EH (cell line): ENCODE measurements at places on chromosomes 1 and 21.

GRCh38 chr1:234544087-234544579 lies 65.2 kb upstream of the TARBP1 start:
- DNase-seq = peak; percentile 96

- peak; percentile 5 for DNase-seq
Observed at GRCh38 chr1:79551321-79551720, 544.8 kb upstream of the ADGRL4 start.

- DNase-seq = no peak
Observed at GRCh38 chr1:167927046-167927754, 9.3 kb upstream of the DCAF6 start.

DNA sequence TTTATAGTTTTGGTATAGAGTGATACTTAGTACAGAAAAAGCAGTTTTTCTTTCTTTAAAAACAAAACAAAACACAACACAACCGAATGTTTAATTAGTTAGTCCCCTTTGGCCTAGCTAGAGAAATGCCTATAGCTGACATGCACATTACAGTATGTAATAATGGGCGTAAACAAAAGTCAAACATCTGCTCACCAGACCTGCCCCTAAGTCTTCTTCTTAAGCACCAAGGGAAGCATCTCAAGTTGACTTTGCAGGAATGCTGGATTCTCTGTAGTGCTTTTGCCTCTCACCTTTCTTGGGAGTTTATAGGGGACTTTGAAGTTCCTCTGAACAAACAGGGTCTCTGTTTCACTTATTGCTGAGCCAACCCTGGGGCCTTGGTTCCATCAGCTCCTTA lies 143.7 kb downstream of the TM2D1 start:
- no peak for DNase-seq

DNA sequence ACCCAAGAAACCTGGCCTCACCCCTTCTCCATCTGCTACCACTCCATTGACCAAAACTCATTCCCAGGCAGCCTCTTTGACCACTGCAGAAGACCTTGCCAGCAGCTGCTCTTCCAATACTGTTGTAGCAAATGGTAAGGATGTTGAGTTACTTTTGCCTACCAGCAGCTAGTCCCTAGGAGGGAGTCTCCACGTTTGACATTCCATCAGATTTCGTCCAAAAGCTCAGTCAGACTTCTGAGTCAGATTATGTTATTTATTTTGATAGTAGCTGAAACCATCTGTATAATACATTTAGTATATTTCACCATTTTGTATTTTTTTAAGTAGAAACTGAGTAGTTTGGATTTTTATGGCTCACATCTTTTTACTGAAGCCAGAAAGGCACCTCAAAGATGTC lies 51.5 kb upstream of the WNT2B start:
- peak; percentile 88 for DNase-seq

DNA sequence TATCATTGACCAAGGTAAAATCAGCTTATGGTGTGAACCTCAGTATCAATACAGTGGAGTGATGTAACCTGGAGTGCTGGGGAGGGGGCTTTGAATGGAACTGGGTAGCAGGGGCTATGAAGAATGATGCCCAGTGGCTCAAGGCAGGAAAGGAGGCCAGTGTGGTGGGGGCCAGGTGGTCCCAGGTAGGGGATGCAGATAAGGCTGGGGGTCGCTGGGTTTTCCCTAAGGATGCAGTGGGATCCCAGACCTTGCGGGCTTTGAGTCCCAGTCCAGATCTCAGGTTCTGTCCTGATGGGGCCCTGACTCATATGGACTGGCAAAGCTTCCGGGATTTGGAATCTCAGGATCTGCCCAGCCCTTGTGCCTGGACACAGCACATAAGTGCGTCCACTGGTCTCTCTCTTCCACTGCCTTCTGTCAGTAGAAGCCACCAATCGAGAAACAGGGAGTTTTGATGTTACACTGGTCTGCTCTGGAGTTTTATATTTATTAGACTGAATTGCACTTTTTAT lies 52.0 kb downstream of the S100B start:
- no peak for DNase-seq

DNA sequence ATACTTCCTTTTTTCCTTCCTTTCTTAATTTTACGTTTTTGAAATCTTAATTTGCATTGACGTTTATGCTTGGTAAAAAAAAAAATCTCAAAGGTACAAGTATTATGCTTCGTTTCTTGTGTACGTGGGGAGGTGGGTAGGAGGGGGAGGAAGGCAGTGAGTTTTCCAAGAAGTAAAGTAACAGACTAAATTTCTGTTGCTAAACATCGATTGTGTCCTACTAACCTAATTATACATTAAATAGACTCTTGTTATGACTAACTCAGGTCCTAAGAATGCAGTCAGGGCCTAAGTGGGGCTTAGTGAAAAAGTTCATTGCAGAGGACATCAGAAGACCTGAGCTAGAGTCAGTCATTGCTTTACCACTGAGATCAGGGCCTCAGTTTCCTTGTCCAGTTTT lies 17.5 kb downstream of the NEK7 start:
- DNase-seq = peak; percentile 50

DNA sequence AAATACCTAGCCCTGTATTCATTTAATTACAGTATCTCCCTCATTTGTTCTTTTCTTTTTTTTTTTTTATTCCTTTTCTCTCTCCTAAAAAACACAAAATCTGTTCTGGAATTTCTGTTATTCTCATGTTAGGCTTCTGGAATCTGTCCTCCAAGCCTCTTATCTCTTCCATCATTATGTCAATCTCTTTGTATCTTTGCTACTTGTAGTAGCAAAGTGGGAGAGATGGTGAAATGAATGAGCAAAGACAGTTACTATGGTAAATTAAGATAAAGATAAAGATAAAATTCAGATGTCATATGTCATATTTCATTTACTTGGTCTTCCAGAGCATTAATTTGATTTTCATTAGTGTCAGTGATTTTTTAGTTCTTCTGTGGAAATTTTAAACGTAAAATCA lies 155.1 kb downstream of the FGGY start:
- DNase-seq = peak; percentile 23

GRCh38 chr1:225652729-225653462 lies at the start of gene ENAH:
Gene ENAH, minus strand, starts transcription at chr1:225653123. Its CDS starts 433 bp downstream, at chr1:225652690.
- peak; percentile 87 for DNase-seq

- no peak for DNase-seq
Observed at GRCh38 chr1:107110326-107110725, 30.5 kb upstream of the NTNG1 start.

DNA sequence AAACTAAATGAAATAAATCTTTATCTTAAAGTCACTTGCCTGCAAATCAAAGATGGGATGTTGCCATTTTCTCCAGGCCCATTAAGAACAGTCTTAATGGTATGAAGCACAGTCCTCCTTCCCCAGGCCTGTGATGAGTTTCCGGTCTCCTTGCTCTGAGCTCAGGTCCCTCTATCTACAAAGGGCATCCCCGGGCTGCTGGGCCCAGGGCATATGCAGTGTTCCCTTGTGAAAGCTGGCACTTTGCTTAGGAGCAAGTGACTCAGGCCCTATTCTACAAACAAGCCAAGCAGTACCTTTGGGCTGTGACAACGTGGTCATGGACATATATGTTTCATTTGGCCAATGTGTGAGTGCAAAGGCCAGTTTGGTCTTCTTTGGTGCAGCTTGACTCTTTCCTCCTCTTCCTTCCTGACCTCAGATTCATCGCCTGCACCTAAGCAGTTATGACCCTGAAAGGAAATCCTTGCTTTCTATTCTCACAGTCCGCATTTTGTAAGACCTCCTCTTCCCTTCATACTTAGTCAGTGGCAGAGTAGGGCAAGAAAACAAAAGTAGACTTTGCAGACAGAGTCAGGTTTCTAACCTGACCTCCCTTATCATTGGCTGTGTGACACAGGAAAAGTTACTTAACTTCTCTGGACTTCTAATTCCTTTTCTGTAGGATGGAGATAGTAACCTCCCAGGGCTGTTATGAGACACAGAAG lies 109.5 kb downstream of the ERG start:
- DNase-seq = no peak

DNA sequence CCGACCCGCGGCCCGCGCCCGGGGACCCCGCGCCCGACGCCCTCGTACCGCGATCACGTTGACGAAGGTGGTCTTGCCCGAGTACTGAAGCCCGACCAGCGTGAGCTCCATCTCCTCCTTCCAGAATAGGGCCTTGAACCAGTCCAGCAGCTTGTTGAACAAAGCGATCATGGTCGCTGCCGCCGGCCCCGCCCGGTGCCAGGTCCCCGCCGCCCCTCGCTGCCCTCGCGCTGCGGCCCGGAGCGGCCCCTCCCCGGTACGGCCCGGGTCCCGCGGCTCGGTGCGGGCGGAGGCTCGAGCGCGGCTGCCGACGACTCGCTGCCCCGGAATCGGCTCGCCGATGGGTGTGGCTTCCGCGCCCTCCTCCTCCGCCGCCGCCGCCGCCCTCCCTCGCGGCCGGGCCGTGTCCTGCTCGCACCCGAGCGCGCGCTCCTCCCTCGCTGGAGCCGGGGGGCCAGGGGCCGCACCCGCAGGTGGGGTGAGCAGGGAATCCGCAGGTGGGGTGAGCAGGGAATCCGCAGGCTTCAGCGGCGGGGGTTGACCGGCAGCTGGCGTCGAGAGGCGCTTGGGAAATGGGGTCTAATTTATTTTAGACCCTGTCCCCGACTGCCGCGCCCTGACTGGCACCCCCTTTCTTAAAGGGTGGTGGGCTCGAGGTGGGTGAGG lies at the start of gene ARL8A:
TSS of gene ARL8A (minus strand) at position 336 of the 666 bp plus-strand sequence. CDS start at position 171, 165 bp downstream.
- DNase-seq = peak; percentile 59

- DNase-seq = no peak
Observed at GRCh38 chr1:117164209-117164608, 42.7 kb upstream of the TRIM45 start.

DNA sequence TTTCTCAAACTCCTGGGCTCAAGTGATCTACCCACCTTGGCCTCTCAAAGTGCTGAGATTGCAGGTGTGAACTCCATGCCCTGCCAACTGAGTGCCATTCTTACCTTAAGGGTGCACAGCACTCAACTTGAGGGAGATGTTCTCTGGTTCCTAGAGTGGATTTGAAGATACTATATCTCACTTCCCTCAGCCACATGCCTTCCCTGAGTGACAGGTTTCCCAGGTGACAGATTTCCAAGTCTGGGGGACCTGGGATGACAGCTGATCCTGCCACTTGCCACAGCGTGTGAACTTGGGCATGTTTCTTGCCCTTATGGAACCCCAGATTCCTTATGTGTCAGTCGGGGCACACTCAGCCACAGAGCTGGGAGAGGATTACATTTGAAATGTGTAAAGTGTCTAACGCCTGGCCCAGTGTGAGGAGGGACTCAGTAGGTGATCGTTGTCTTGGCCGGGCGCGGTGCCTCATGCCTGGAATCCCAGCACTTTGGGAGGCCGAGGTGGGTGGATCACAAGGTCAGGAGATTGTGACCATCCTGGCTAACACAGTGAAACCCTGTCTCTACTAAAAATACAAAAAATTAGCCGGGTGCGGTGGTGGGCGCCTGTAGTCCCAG lies 29.6 kb upstream of the BTG2 start:
- no peak for DNase-seq

DNA sequence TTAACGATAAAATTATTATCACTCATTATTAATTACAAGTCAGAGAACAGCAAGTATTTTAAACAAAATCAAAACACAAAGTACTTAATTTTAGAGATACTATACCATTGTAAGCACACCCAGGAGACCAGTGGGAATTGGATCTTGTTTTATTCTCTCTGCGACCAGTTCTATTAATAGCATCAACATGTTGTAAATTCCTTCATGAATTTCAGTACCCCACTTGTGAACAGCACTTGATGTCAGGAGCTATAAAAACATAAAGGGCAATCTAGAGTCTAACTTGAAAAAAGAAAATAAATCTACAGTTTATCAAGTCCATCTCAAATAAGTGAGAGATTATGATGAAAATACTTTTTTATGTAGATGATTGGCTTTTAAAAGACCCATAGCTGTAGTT lies 42.9 kb downstream of the USP24 start:
- DNase-seq = peak; percentile 53

DNA sequence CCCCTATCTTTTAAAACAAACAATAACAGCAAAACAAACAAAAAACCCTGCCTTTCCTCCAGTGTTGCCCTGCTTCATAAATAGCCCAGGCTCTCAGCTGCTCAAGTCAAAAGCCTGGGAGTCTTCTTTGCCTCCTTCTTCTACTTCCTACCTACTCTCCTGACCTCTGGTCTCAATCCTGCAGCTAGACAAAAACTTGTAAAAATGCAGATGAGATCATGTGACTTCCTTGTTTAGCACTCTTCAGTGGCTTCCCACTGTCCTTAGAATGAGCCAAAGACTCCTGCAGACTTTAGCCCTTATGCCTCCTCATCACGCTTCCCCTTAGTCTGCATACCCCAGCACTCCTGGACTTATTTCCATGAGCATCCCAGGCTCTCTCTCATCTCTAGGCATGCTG lies 55.0 kb upstream of the ZNF644 start:
- no peak for DNase-seq

DNA sequence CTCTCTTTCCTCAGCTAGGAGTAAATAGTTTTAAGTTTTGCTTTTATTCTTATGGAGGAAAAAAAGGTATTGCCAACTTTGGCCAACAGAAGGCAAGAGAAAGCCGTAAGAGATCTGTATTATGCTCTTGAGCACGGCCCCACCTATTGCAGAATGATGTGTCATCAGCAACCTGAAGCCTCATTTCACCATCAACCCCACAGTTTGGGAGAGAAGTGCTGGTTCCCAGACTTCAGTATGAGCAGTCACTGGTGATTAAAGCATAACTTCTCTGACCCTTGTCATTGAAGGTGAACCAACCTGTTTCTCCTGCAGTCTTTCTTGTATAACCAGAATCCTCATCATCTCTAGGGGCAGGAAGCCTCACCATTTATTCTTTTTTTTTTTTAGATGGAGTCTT lies 100.2 kb downstream of the SIPA1L2 start:
- no peak for DNase-seq

DNA sequence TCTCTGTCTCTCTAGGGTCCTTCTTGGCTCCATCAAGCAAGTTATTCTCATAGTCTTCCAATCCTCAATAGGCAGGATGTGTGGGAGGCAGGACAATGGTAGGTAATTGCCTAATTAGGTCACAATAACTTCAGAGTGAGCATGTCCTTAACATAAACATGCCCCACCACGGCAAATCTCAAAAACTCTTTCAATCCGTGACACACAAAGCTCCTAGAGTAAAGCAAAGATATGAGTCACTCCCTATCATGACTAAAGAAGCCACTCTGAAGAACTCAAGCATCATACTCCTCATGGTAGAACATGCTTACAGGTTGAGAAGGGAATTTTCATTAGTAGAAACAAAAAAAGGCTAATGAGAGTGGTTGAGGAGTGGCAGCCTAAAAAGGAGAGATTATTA lies 4.9 kb downstream of the HAO2 start:
- peak; percentile 38 for DNase-seq

- DNase-seq = no peak
Observed at GRCh38 chr1:54309631-54310366, 96.4 kb downstream of the SSBP3 start.

GRCh38 chr1:62003777-62004176 lies 190.9 kb upstream of the L1TD1 start:
- no peak for DNase-seq
